EH (cell line): ENCODE measurements at places on chromosomes 16 and 17.
A peak's percentile ranks its signal among the peaks of the same experiment; 100 is the strongest.

DNA sequence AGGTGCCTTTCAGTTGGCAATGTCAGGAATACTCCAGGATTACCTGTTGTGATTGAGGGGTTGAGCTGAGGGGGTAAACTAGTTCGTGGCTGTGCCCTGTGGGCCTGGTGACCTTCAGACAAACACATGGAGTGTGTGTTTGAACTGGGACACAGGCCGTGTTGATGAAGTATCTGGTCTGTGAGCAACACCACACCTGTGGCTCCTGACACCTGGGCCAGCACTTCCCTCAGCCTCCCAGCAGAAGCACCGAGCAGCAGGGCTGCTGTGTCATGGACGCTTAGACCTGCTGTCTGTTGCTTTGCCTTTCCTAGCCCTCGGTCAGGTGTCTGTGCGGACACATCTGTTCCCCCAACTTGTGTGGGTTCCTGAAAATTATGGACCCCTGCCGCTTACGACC, 82.9 kb downstream of the KSR1 start:
- no peak for DNase-seq

GRCh38 chr16:73037331-73037745, 10.6 kb downstream of the ZFHX3 start:
- DNase-seq: no peak

GRCh38 chr17:77437017-77437416, 296.2 kb downstream of the SEC14L1 start:
- DNase-seq: peak; percentile 72

GRCh38 chr16:50534556-50534955, 13.6 kb upstream of the NKD1 start:
- DNase-seq: no peak

GRCh38 chr16:57661510-57661909, 6.6 kb upstream of the ADGRG3 start:
- DNase-seq: no peak
